ENCODE measurements at places on chromosomes 11 and 22. TPM values are rescaled to one million over a fixed set of nuclear protein-coding genes. Genes with fewer than 3 reads are reported as not detected.

USH1C gene
- total RNA-seq = not detected

APOBEC3B gene
- total RNA-seq = 31.1 TPM

GPR83 gene
- total RNA-seq = 0.10 TPM

PRG3 gene
- total RNA-seq = not detected

All from OCI-LY7 (cell line).